Nephron progenitor cell (in vitro differentiated cells): ENCODE measurements at places on chromosomes 1 and 21.
A peak's percentile ranks its signal among the peaks of the same experiment; 100 is the strongest.

GRCh38 chr1:209580577-209580976 is 2.9 kb upstream of the CAMK1G start:
- no peak for DNase-seq

DNA sequence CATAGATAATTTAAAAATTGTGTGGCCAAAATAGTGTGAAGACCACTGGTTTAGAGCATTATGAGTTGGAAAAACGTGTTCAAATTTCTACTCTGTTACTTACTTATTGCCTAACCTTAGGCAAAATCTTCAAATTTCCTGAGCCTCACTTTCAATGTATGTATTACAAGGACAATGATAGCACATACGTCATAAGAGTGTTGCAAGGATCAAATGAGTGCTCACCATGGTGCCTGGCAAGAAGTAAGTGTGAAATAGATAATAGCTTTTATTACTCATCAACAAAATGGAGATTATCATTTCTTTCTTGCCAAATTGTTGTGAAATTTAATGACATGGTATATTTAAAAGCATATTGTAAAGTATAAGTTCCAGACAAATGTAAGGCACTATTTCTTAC is 57.2 kb downstream of the FH start:
- no peak for DNase-seq

DNA sequence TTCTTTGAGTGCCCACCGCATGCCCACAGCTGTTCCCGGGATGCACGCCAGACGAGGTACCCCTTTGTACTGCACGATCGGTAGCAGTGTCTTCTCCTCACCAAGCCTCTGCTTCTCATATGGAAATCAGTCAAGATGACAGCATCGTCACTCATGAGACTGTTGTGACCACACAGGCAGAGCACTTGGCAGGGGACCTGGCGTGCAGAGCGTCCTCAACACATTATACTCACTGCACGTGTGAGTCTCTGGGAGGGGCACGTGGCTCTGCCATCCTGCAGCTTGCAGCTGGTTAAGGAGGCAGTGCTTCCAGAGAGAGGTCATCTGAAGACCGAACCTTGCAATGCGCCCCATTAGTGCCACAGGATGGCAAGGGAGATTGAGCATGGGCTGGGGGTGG is 266.8 kb downstream of the NPHP4 start:
- DNase-seq = no peak

DNA sequence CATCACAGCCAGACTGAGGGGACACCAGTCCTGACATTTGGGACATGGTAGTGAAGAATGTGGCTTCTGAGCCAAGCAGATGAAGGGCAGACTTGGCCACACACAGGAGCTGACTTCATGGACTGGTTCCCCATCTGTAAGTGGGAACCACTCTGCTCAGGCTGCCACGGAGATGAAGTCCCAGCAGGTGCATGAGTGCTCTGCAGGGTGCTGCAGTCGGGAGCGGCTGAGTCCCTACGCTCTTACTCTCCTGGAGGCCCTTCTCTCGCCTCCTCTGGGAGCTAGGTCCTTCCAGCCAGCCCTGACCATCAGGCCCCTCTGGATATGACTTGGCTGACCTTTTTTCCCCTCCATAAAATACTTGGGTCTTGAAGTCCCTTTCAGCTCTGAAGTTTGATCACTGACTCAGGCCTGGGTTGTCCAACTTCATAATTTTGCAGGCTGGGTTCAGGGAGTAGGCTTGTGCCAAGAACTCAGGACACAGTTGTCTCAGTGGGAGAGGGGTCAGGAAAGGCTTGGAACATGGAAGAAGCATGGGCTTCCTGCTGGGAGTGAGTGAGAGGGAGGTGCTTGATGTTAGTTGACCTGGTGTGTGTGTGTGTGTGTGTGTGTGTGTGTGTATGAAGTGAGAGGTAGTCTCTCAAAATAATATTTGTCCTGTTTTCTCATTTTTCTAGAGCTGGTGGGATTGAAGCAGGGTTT is 21.0 kb upstream of the EPS8L3 start:
- DNase-seq = no peak

DNA sequence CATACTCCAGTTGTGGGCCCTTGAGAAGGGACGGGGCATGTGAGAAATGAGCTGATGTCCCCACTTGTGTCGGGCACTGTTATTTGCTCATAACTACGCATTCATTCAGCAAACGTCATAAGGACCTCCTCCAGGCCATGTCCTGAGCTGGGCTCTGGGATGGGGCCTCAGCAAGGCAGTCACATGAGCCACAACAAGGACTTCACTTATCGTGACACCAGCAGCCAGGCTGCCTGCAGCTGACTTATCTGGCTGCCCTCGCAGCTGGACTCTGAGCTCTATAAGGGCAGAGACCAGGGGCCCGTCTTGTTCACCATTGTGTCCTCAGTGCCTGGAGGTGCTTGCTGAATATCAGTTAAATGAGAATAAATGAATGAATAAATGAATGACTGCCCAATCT is 37.5 kb upstream of the GRIK3 start:
- DNase-seq = no peak

DNA sequence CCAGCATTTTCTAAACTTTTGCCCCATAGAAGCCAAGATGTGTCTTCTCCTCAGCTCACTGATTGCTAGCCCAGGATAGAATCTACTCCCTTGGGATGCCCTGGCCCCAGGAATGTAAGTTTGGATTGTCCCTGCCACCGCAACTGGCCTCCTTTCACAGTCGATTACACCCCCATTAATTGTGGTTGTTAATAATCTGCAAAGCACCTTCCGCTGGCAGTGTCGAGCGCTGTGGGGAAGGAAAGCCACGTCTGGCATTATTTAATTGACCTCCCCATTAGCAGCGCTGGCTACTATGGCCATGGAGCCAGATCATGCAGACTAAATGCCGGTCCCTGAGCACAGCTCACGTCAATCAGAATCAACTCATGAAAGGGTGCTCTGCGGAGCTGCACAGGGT is 597.3 kb upstream of the PLXNA2 start:
- DNase-seq = no peak

DNA sequence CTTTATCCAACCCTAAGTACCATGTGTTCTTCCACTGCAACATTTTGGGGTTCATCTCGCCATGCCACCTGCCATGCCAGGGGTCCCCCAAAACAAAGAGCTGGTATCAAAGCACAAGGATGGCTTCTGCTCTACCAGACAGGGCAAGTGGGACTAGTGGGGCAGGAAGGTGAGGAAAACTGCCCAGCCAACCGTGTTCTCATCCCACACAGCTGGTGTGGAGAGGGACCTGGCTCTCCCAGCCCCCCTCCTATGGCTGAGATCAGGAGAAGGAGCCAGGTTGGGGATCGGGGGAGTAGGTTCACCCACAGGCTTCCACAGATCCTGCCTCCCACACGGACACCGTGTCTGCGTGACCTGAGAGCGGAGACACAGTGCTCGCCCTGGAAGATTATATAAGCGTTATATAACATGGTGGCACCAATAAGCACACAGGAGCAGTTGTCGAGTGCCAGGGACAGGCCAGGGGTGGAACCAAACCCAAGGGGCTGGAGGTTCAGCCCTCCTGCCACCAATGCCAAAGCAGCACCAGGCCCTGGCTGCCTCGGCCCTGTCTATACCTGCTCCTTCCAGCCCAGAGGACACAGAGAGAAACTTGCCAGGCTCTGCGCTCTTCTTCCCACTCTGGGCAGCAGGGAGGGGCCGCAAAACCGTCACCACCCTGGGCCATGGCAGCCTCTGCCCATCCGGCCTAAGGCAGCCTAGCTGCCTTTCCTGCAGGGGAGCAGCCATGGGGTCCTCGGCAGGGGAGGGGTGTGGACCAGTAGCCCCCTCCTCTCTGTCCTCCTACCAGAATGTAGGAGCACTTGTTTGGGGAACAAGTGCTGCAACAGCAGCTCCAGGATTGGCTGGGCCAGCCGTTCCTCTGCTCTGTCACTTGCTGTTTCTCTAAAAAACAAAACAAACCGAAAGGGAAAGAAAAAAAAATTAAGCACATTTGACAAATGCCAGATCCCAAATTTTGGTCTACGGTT is 43.5 kb downstream of the CD34 start:
- no peak for DNase-seq

DNA sequence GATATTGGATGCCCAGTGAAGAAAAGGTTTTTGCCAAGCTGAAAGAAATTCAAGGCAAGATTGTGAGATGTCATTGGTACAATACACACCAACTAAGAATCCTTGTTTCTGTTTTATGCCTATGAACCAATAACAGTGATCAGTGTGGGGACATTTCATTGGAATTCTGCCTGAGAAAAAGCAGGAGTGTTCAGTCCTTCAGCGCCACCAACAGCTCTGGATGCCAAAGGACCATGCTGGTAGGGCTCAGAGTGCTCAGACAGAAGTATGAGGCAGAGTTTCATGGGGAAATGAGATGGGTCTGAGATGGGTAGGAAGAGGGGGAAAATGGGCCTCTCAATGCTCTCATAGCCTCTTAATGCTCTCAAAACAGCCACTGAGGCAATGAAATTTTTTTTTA is 56.5 kb downstream of the GABPA start:
- DNase-seq = no peak

DNA sequence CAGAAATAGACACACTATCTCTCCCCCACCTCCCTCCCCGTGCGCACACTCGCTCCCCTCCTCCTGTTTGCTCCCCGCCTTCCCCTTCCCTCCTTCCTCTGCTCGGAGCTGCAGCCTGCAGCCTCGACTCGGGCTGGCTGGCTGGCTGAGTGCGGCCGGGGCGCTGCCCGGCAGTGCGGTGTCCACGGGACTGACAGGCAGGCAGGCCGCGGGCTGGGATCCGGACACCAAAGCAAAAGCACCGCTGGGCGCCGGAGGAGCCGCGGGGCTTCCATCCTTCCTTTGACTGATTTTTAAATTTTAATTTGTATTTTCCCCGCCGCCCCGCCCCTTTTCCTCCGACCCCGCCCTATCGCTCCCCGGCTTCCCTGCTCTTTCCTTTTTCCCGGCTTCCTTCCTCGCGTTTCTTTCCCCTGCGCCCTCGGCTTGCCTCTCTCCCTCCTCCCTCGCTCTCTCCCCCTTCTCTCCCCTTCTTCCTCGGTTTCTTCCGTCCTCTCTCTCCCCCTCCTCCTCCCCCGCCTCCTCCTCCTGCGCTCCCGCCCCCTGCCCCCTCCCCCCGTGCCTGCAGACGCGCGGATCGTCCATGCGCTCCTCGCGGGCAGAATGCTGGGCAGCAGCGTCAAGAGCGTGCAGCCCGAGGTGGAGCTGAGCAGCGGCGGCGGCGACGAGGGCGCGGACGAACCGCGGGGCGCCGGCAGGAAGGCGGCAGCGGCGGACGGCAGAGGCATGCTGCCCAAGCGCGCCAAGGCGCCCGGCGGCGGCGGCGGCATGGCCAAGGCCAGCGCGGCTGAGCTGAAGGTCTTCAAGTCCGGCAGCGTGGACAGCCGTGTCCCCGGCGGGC is 109.4 kb downstream of the NAV1 start:
- peak; percentile 70 for DNase-seq

DNA sequence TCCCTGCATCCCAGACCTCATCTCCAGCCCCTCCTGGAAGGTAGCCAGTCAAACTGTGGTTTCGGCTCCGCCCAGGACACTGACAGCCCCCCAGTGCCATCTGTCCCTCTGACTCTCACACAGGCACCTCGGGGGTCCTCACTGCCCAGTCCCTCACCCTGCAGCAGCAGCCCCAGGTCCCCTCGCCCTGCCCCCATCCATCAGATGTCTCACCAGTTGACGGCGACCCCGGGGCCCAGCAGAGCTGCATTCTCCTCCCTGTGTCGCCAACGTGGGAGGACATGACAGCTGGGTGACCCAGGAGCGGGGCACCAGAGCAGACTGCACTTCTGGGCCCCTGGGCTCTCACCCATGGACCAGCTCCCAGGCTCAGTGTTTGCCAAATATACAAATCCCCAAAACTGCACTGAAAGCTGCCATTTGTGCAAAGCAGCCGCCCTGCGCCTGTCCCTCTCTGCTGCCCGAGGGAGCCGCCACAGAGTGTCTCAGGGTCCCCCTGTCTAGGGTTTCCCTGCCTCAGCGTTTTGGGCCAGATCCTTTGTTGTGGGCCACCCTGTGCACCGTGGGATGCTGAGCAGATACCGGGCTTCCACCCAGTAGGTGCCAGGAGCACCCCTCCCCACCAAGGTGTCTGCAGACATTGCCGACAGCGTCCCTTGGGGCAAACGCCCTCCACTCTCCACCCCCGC is 48.2 kb downstream of the PRDM15 start:
- DNase-seq = no peak

GRCh38 chr1:54273092-54273794 is 73.3 kb downstream of the MRPL37 start:
- DNase-seq = peak; percentile 77

DNA sequence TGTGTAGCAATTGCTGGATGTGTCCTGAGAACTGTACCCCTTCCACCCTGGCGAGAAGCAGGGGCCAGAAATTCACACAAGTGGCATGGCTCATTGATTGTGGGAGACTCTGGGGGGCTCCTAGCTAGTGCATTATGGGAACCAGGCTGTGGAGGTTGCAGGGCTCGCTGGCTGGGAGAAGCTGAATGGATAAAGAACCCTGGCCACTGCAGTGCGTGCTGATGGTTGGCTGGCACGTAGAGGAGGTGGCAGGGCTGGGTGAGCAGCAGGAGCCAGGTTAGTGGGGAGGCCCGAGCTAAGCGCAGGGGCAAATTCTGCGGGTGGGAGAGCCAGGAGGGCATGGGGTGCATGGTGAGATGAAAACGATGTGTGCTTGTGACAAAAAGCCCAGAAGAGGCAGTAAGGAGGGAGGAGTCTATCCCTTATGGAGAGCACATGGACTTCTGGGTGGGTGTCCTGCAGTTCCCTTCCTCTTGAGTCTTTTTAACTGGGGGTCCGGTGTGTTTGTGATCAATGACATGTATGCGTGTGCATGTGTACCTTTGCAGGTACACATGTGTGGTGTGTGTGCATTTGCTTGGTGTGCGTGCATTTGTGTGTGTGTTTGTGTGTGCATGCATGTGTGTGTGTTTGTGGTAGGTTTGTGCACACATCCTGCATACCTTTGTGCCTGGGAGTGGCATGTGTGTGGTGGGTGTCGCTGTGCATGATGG is 3.6 kb downstream of the GUK1 start:
- no peak for DNase-seq

DNA sequence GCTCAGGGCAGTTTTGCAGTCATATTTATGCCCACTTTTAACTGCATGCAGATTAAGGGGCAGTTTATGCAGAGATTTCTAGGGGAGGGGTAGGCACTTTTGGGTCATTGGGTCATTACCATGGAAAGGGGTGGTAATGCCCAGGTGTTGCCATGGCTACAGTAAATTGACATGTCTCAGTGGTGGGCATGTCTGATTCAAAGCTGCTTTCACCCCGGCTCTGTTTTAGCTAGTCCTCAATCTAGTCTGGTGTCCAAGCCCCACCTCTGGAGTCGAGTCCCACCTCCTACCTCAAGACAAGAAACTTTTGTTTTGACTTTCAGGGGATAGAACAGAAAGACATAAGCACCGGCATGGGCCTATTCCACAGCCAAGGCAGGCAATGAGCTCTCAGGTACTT is 8.9 kb upstream of the NEK2 start:
- no peak for DNase-seq
